ENCODE measurements at places on chromosomes 13 and 19.

DNA sequence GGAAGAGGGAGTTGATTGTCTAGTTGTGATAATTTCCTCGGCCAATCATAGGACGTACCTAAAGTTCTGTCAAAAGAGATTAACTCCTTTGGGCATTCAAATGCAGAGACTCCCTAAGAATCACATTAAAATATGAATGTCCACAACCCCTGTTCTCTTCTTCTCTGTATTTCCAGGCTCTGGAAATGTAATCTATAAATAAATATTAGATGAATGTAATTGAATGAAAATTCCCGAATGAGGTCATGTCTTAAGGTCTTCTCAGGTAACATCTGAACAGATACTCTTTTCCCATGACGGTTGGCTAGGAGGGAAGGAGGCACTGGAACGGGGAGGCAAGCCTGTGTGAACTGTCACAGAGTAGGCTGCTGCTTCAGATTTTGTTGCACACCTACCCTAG, 145.2 kb downstream of the OXGR1 start:
- no peak for DNase-seq

DNA sequence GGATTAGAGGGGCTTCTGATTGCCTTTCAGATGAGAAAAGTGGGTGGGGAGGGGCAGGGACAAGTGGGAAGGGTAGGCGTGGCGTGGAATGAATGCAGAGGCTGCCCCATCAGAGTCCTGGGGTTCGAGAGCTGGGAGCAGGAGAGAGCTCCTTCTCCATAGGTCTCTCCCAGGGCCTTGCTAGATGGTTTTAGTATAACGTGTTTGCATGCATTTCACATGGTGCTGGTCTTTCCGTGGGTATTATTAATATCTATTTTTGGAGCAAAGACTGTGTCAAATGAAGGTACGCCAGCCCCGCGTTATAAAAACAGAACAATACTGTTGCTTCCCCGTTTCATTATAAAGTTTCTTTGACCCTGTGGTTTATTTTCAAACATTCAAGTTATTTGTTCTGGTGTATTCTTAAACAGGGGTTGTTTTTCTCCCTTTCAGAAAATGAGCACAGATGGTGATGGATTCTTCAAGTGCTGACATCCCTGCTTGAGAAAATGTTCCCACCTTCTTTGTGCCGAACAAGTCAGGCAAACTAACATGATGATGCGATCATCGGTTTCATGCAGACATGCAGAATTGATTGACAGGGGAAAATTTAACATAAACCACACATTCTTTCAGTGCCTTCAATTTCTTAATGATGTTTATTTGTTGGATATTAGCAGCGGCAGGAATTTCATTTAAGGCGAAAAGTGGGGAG, 62.1 kb upstream of the ZNF536 start:
- DNase-seq = no peak

DNA sequence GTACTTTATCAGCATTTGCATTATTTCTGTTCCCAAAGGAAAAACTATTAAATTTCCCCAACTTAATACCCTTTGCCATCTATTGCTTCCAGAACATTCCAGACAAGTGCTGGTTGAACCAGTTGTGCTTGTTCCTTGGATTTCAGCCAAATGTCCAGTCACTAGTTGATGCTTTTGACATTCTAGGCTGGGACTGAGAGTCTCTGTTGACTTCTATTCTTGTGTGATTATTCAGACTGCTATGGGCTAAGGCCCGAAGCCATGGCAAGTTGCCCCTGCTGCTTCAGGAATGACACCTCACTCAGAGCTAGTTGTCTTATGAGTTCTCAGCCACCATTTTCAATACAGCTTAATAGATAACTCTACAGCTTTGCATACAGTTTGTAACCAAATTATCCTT, 458.1 kb upstream of the ARGLU1 start:
- DNase-seq = no peak

- no peak for DNase-seq
Measured at GRCh38 chr13:65095161-65096082, 2134.7 kb downstream of the PCDH9 start.

GRCh38 chr13:33191425-33192210, 93.9 kb downstream of the STARD13 start:
- DNase-seq = no peak

DNA sequence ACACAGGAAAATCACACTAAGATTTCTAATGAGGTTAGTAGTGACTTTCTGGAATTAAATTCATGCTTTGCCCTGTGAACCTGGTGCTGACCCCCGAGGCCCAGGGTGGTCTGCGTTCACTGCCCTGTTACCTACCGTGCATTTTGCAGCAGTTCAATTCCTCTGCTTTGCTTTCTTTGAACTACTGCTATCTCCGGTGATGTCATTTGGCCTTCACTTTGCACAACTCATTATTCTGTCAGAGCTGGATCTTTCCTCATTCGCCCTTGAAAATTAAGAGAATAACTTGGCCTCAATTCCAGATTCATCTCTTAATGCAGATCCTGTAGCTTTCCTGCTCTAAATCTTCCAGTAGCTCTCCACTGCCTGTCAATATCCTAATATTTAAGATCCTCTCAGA, 8.8 kb upstream of the LRRC63 start:
- DNase-seq = no peak

- DNase-seq = no peak
Measured at GRCh38 chr19:51259348-51260245, 8.7 kb downstream of the SIGLECL1 start.

DNA sequence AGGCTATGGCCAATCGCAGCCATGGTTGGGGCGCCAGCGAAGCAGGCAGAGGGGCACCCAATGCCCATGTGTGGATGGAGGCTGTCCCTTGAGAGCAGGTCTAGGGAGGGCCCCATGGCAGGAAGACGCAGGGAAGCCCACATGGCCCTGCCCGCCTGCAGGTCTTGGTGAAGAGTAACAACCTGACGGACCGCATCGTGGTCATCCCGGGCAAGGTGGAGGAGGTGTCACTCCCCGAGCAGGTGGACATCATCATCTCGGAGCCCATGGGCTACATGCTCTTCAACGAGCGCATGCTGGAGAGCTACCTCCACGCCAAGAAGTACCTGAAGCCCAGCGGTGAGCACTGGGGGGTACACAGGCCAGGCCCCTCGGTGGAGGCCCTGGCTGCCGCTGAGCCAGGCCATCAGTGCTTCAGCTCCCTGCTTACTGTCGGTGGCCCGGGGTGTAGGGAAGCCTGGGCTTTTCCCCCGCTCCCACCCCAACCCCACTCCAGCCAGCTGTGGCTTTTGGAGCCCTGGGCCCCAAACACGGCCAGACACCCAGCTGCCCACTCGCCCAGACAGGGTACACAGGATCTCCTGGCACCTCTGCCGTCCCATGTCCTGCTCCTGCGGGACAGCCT, 14.6 kb downstream of the YIPF2 start:
- no peak for DNase-seq

- no peak for DNase-seq
Measured at GRCh38 chr19:41801792-41802211, 5.4 kb downstream of the CEACAM3 start.

GRCh38 chr19:39318071-39318470, 2.6 kb downstream of the LRFN1 start:
- no peak for DNase-seq

- DNase-seq = no peak
Measured at GRCh38 chr19:19651076-19651475, 7.6 kb upstream of the GMIP start.

- no peak for DNase-seq
Measured at GRCh38 chr13:63209330-63210017, 1793.8 kb upstream of the PCDH20 start.

- DNase-seq = no peak
Measured at GRCh38 chr13:46964789-46965527, 68.1 kb upstream of the HTR2A start.

DNA sequence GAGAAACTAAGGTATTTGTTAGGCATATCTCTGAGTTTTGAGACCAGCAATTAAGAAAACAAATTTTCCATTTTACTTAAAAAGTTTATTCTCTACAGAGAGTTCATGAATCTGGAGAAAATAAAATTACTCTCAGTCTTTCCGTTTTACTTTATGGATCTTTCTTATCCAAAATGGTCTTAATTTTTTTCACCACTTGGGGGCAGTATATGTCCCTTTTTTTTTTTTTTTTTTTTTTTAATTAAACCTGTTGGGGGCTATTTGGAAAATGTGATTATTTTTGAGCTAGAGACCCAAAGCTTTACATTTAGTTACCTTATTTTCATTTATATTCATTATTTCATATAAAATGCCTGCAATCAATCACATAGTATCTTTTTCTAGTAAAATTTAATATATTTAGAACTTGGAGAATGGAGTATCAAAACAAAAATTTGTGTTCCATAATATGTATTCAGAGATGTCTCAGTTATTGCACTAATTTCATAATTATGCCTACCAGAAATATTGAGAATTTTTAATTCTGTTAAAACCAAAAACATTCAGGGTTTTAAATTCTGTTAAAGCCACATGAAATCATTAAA, 27.1 kb downstream of the PIBF1 start:
- no peak for DNase-seq

- DNase-seq = no peak
Measured at GRCh38 chr19:21571316-21571715, 65.9 kb downstream of the ZNF429 start.

GRCh38 chr13:35789335-35790165, 313.1 kb upstream of the MAB21L1 start:
- DNase-seq = no peak

GRCh38 chr13:110767476-110767875, 54.0 kb downstream of the ING1 start:
- no peak for DNase-seq

GRCh38 chr13:77506874-77507273, 28.6 kb upstream of the SCEL start:
- DNase-seq = no peak

DNA sequence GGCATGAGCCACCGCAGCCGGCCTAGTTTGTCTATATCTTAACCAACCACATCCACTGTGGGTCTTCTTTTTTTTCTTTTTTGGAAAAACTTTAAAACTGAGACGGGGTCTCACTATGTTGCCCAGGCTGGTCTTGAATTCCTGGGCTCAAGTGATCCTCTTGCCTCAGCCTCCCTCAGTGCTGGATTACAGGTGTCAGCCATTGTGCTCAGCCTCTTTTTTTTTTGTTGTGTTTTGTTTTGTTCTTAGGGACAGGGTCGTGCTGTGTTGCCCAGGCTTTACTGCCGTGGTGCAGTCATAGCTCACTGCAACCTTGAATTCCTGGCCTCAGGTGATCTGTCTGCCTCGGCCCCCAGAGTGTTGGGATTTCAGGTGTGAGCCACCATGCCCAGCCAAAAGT, 7.4 kb downstream of the SNRNP70 start:
- DNase-seq = no peak

DNA sequence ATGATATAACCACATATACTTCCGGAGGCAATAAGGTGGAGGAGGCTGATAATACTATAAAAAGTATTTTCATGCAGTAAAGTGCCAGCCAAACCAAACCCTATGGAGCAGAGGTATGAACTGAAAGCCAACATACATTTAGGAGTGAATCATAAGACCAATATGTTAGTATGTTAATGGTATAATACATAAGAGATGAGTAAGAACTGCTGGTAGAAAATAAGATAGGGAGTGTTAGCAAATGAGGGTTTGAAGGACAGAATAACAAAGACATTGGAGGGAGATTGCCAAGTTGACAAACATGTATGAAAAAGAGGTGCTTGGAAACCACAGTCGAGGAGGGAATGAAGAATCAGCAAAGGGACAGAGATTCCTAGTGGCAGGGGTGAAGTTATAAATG, 10.8 kb downstream of the ENOX1 start:
- DNase-seq = no peak

DNA sequence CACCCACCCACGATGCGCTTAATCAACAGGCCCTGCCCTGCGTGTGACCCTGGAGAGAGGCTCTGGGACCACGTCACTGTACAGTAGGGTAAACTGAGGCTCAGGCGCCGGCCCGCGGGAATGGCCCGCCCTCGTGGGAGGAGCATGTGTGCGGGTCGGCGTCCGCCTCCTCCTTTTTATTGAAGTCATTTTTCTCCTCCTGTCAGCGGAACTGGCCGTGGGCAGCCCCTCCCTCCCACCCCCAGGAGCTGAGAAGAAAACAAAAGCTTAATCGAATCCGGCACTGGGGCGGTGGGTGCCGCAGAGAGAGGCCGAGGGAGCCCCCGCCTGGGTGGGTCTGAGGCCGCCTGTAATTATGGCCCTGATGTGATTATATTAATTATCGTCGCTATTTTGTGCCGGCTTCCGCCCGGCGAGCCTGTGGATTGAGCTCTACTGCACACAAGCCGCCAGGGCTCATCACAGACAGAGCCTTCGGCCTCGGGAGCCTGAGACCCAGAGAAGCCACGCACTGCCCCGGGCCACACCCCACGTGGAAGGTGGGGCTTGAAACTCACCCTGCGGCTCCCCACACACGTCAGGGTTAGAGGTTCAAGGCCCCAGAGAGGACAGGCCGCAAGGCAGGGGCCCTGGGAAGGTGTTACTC, 7.0 kb downstream of the C2CD4C start:
- DNase-seq = peak; percentile 54

DNA sequence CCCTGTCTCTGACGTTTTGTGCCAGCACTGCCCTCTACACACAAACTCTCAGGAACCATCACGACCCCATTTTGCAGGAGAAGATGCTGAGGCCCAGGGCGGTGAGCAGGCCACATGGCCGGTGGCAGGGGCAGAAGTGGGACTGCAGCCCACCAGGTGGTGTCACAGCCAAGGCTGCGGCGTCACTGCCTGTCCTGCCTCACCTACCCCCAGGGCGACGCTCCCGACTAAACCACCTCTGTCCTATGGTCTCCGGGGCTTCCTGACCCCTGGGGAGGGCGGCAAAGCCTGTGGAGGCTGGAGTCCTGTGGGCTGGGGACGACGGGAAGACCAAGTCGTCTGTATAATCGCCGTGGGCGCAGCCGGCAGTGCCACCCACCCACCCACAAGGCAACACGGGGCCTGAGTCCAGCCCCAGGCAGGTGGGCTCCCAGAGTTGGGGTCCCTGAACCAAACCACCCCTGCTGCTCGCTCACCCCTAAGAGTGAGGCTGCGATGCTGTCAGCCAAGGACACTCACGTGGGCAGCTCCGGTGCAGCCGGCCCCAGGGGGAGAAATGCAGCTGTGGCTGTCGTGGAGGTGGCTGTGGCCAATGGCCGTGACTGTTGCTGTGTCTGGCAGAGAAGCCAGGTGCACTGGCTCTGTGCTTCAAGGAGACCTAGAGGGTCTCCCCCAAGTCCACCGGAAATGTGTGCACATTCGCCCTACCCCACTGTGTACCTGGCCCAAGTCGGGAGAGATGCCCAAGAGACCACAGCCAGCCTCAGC, 29.7 kb downstream of the RASA3 start:
- peak; percentile 61 for DNase-seq

DNA sequence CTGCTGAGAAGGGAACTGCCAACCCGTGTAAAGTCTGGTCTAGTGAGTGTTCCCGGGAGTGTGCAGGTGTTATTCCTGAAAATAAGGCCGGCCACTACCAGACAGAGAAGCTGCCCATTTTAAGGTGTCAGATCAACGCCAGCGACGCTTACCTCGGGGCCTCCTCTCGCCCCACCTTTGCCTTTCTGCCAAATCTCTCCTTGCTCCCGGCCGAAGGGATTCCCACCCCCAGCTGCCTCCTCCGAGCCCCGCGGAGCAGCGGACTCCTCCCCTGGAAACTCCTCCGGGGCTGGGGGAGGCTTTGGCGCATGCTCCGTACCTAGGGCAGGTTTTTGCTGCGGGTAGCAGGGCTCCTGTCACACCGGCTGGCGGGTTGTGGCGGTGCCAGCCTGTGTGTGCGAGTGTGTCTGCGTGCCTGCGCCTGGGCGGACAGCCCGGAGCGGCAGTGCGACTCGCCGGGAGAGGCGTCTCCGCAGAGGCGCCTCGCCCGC, at the start of gene HS6ST3:
HS6ST3 (plus strand) TSS at position 359 of the 491 bp plus-strand sequence.
- peak; percentile 67 for DNase-seq

Data from upper lobe of right lung (tissue), 1 donor.